Left ventricle myocardium superior (tissue), 1 donor: ENCODE measurements at places on chromosomes 4 and X. TPM values are rescaled to one million over a fixed set of nuclear protein-coding genes. Genes with fewer than 3 reads are reported as not detected.

DNA sequence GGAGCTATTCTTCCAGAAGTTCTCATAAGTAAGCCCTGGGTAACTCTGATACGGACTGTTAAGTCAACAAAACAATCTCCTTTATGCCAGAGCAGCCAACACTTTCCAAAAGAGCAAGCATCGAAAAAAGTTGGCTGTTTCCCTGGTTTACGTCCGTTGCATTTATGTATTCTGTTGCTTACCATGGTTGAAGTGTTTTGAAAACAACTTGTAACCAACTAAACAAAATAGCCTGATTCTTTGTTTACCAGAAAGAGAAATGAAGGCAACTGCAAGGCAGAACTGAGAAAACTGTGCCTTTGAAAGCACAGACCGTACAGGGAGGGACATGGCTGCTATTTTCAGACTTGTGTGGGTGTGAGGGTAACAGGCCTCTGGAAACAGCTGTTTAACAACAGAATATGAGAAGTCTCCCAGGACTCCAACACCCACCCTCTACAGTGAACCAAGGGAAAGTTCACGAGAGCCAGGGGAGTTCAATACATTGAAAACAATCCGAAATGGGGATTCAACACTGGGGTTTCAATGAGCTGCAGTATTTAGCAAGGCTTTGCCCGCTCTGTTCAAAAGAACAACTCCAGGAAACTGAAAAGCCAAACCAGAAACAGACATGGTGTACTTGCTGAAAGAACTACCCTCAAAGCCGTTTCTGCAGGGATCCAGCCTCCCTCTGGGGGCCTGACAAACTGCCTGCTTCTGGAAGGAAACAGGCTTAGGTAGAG, 95.8 kb upstream of the EGFL6 start:
- DNase-seq = no peak

DNA sequence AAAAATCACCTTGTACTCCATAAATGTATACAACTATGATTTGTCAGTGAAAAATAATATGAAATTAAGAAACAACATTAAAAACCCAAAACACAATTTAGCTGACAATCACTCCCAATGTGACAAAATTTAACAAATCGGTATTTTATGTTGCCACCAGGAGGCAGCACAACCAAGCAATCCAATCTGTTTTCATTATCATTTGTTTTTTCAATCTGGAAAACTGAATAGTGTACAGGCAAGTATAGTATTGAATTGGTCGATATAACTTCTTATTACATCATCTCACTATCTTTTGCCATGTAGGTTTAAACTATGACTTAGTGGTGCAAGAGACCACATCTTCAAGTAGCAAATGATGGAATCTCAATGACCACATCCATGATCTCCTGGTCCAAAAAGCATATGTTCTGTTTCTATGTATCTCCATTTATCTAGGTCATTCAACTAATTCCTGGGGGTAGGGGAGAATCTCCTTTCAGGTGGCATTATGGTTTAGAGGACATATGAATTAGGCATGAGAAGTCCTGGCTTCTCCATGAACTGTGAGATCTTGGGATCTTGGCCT, 112.9 kb upstream of the AGA start:
- DNase-seq = no peak

The MAGEA2B gene
- total RNA-seq = not detected

The GAB1 gene
- total RNA-seq = 90.7 TPM

The PCDH10 gene
- total RNA-seq = 0.05 TPM

The TMEM156 gene
- not detected for total RNA-seq

The GPAT3 gene
- total RNA-seq = 38.9 TPM

The NLGN3 gene
- total RNA-seq = 0.92 TPM

The PSAPL1 gene
- not detected for total RNA-seq

The MAGEE1 gene
- total RNA-seq = 2.9 TPM

The TCEAL6 gene
- not detected for total RNA-seq

The ALPK1 gene
- 5.1 TPM for total RNA-seq

DNA sequence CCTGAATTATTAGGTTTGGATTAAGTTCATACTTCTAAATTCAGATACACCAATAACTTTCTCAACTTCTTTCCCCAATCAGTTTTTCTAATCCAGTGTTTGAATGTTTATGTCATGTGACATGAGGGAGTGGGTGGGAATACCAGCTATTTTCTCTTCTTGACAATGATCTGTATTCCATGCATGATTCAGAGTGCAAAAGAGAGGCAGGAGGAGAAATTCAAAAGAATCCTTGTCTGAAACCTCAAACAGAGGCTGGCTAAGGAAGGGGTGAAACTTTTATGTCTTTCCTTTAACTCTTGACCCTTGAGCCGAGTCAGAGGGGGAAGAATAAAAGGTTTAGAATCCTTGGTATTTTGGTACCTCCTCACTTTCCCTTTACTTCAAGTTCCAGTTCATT, 544.7 kb downstream of the SPRY1 start:
- no peak for DNase-seq

DNA sequence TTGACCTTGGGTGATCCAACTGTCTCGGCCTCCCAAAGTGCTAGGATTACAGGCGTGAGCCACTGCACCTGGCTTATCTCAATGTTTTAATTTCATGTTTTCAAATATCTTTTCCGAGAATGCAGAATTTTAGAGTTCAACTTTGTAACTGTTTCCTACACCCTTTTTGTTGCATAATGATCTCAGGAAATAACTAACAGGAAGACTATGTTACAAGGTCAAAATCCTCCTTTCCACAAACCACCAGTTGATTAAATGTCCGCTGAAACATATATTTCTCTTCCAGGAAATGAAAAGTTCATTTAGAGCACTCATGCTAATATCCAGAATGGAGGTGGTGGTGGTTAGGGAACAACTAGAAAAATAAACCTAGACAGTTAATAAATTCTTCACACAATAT, 377.8 kb downstream of the PPP4R3C start:
- no peak for DNase-seq

GRCh38 chr4:45353161-45353560, 626.8 kb upstream of the GNPDA2 start:
- DNase-seq = no peak

DNA sequence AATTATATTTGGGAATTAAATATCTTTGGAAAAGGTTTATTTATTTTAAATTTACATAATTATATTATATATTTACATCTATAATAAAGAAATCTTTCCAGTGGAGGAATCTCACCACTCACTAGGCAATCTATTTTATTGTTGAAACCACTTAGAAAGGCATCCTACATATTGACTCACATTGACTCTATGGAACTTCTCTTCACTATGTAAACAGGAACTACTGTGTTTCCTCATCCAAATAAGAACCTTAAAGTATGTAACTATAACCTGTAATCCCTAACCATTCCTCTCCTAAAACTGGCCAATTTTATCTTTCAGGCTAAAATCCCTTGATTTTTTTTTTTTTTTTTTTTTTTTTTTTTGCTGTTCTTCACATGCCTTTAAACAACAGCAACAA, 268.7 kb downstream of the MAPK10 start:
- no peak for DNase-seq

The ARMCX1 gene
- total RNA-seq = 26.5 TPM

- peak; percentile 88 for DNase-seq
These were observed 7.0 kb downstream of the HTRA3 start for GRCh38 chr4:8276358-8277240.

The TBC1D9 gene
- 12.8 TPM for total RNA-seq

DNA sequence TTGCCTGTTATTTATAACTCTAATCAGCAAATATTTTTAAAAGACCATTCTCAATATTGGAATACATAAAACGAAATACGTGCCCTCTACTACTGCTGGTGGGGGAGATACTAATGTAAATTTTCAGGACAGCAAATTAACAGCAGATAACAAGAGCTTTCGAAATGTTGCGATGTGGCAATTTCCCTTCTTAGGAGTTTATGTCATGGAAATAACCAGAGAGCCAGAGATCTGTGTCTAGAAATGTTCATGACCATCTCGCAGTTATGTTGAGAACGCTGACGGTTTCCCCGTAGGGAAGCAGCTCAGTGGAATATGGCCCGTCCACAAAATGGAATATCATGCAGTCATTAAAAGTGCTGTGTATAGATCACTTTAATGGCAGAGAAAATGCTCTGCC, 238.4 kb upstream of the PSAPL1 start:
- DNase-seq = no peak

The FGA gene
- total RNA-seq = not detected

The MSX1 gene
- total RNA-seq = 4.1 TPM

DNA sequence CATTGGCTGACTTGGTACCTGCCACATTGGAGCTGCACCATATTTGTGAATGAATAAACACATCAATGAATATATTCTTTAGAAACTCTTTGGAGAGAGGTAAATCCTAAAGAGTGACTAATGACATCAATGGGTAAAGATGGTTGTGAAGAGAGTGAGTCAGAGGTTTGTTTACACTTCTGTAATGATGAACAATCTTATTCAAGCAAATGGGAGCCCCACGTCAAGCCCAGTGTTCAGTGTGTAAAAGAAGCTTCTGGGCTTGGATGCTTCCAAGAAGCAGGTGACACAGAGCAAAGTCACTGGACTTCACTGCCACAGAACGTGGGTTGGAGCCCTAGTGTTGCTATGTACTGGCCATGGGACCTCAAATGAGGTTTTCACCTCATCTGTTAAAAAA, 319.0 kb downstream of the STK32B start:
- no peak for DNase-seq

DNA sequence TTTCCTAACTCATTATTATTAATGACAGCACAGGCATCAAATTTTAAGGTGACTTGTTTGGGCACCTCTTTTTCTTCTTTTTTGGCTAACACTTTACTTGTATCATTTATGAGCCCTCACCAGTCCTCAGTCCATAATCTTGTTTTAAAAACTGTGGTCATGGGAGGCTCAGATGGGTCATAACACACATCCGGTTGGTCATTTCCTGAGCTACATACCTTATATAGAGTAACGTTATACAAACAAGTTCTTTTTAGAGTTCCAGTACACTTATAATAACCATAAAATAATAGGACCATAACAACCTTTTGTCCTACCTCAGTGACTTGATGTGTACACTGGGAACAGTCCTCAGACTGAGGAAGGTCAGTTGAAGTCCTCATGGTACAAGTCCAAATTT, 21.1 kb upstream of the PLS3 start:
- no peak for DNase-seq
